Stimulated activated CD8-positive, alpha-beta memory T cell treated with anti-CD3 and anti-CD28 coated beads, Interleukin-2, amount 100 ng/mL, for 1 hour (primary cell): ENCODE measurements at places on chromosomes 3 and 15.

- no peak for DNase-seq
These were observed 83.5 kb downstream of the NUP210 start for GRCh38 chr3:13336592-13336991.

DNA sequence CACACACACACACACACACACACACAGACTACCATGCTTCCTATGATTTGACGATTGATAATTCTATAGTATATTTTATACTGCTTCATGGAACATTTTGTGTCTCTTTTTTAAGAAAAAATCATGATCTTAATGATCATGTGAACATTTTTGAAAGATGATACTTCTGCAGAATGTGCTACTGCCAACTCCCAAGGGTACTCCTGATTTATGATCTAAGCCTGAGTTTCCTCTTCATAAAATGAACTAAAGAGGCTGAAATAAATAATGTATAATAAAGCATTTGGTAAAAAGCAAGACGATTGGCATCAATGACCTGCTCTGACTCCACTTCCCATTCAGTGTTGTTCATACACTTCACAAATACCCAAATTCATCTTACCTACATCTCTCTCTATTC is 333.8 kb upstream of the RBMS3 start:
- no peak for DNase-seq

DNA sequence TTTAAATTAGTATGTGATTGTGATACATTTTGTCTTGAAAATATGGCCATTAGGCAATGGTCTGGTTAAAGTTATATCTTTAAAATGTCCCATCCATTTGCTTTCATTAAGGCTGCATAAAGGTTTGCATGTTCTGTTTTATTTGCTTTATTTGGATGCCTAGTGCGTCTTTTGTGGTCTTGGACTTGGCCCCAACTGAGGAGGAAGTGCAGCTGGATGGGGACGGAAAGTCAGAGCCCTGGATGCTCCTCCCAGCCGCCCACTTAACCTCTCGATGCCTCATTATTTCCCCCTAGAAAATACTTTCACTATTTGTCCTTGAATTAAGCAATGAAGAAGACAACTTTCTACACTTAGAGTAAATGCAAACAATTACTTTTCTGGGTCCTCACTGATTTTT is 898.2 kb downstream of the MCTP2 start:
- DNase-seq: no peak

GRCh38 chr3:194204042-194204987 is 68.4 kb downstream of the HES1 start:
- no peak for DNase-seq

- DNase-seq: no peak
These were observed 700.8 kb downstream of the SI start for GRCh38 chr3:164377466-164377865.

- DNase-seq: no peak
These were observed 6.9 kb upstream of the PLSCR5 start for GRCh38 chr3:146612015-146612414.

DNA sequence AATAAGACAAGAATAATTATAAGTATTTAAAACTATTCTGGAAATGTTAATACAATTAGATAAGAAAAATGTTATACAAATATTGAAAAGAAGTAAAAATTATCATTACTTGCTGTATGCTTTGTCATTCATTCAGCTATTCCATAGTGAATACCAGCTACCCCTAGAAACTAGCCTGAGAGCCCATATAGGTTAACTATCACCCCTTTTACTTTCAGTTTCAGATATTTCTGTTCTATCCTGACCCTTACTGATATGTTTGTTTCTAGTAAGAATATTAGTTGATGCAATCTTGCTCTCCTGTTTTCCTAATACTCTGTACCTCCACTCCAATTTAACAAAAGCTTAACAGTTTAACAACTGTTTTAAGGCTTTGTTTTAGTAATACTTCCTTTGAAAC is 31.6 kb downstream of the FAM227B start:
- DNase-seq: no peak

- DNase-seq: no peak
These were observed 235.3 kb downstream of the C3orf38 start for GRCh38 chr3:88385090-88385489.

DNA sequence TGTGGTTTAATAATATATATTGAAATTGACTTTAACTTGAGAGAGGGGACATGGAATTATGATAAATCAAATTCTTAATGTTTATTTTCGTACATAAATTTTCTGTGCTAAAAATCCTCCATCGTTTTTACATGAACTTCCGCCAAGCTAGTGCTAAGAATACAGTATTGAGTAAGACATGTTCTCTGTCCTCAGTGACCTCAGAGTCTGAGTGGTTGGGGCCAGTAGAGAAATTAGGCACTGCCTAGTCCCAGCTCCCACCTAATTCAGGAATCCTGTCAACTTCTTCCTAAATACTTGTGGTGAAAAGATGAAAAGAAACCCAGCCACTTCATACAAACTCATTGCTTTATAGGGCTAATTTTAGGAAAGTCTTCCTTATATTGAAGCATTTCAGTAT is 110.3 kb downstream of the PPP2R3A start:
- no peak for DNase-seq

GRCh38 chr3:2458816-2459215 is 360.1 kb downstream of the CNTN4 start:
- DNase-seq: no peak

- no peak for DNase-seq
These were observed 880 bp upstream of the ARMC8 start for GRCh38 chr3:138186221-138186620.

GRCh38 chr3:197406266-197406665 is 107.9 kb upstream of the DLG1 start:
- no peak for DNase-seq
